Activated CD8-positive, alpha-beta T cell treated with anti-CD3 and anti-CD28 coated beads, Interleukin-2, amount 10 ng/mL, durations not matched to agents 7 days and 5 days (primary cell): ENCODE measurements at places on chromosomes 3 and 15. TPM values are rescaled to one million over a fixed set of nuclear protein-coding genes. Genes with fewer than 3 reads are reported as not detected.

The CYP11A1 gene
- total RNA-seq = not detected

The WDR93 gene
- not detected for total RNA-seq

The NUP210 gene
- 206 TPM for total RNA-seq

The DCBLD2 gene
- 1.2 TPM for total RNA-seq

The ZKSCAN7 gene
- 2.4 TPM for total RNA-seq

- DNase-seq = no peak
Observed at GRCh38 chr15:25796395-25796794, 66.7 kb downstream of the ATP10A start.

The RPL35A gene
- total RNA-seq = 876 TPM

DNA sequence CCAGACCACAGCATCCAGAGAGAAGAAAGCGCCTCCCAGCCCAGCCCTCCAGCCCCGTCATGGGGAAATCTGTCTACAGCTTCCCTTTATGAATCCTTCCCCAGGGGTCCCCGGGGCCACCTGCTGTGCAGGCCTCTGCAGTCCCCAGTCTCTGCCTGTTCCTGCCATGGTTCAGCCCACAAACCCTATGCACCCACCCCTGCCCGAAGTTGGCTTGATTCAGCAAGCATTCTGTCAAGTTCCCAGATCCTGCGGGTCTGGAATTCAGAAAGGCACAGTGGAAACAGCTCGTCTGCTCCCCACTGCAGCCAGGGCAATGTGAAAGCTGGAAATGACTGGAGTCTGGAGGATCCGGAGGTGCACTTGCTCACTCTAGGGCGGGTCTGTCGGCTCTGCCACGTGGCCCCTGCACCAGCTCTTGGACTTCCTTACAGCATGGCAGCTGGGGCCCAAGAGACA, 2.9 kb upstream of the OCA2 start:
- DNase-seq = no peak

DNA sequence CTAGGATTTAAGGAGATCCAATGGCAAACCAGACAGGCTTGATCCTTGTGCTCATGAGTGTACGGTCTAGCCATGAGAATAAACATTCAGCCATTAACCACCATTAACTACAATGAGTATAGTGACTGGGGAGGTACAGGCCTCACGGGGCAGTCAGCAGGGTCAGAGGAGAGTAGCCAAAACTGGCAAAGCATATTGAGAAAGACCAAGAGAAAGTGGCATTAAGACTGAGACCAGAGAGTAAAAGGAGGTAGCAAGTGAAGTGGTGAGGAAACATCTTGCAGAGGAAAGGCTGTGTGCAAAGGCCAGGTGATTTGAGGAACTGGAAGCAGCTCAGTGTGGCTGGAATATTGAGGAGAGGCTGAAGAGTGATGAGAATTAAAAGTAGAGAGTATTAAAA, 407.2 kb upstream of the LMCD1 start:
- no peak for DNase-seq

GRCh38 chr15:35566991-35567390, 21.0 kb upstream of the DPH6 start:
- no peak for DNase-seq

DNA sequence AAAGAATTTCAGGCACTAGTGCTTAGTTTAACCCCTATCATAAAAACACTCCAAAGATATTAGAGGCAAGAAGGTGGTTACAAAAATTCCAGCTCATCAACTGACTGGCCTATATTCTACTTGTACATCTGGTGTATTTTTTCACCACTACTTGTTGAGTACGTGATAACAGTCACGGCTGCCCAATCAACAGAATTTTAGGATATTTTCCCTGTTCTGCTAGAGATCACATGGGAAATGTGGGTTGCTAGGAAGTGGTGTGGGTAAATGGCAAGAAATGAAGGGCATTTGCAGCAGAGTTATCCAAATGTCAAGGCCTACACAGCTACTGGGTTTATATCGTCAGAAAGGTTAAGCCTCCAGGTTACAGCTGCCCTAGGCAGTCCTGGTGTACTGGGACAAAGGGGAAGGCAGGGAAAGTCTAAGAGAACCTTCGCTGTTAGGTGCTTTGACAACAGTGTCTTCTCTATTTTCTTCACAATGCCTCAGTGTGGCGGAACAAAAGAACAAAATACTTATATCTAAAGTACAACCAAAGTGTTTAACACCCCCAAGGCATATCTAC, 81.9 kb downstream of the FMN1 start:
- DNase-seq = no peak

DNA sequence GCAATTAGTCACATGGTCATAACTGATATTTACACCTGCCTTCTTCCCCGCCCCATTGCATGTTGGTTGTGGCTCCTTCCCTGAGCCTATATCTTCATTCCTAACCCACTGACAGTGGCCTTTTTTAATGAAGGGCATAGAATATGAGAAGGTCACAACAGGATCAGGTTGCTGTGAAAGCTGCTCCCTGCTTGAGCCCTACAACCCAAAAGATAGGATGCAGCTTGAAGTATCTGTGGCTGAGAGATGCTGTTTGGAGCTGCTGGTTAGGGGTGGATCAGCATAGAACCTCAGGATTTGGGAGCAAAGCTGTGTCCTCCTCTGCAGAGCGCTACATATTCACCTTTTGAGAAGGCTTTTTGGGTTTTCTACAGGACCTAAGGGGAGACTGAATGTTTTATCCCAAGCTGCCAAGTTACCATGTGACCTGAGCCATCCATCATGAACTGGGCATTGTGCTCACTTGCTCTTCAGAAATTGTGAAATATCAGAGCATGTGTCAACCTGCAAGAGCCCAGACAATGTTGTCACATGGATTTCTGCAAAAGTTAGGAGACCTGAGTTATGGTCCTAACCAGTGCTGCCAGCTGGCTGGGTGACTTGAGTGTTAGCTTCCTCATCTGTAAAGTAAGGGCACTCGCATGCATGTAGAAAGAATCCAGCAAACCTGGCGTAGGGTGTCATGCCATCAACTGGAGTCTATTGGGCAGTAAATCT, 49.8 kb upstream of the ARL8B start:
- DNase-seq = no peak

- no peak for DNase-seq
Observed at GRCh38 chr15:71055461-71055860, 59.8 kb upstream of the THSD4 start.

The GPR27 gene
- 0.40 TPM for total RNA-seq

The MAGEL2 gene
- total RNA-seq = not detected

- DNase-seq = no peak
Observed at GRCh38 chr15:64779024-64779423, 3.6 kb upstream of the RBPMS2 start.

The PLS1 gene
- total RNA-seq = 2.3 TPM

- peak; percentile 96 for DNase-seq
Observed at GRCh38 chr3:196081834-196082618, at the start of gene TFRC. TSS of gene TFRC (minus strand) at chr3:196082090. CDS start at chr3:196077099, 4,991 bp downstream.

- DNase-seq = no peak
Observed at GRCh38 chr3:66747261-66747660, 246.4 kb upstream of the LRIG1 start.

The CNBP gene
- total RNA-seq = 263 TPM

DNA sequence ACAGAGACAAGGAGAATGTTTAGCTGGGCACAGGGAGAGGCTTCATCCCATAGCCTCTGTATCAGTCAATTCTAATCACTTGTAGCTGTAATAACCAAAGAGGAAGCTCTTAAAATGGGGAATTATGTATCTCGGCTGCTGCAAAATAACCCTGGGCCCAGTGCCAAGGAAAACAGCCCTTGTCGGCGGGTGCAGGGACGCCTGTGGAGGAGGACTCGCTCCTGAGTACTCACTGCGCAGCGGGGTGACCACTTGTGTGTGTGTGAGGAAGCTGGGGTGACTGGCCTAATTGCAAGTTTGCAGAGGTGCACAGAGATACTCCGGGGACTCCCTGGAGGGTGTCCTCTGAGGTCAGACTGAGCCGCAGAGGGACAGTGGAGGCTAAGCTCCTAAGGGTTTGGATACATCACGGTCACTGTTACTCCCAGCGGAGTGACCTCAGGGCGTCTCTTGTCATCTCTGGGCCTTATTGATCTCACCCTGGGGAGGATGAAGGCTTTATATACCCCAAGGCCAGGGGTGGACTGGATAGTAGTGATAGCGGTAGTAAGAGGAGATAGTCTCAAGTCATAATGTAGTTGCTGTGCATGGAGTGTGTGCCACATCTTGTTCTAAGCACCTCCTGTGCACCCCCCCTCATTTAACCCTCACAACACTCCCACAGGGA, 37.2 kb downstream of the SLC6A6 start:
- DNase-seq = no peak

DNA sequence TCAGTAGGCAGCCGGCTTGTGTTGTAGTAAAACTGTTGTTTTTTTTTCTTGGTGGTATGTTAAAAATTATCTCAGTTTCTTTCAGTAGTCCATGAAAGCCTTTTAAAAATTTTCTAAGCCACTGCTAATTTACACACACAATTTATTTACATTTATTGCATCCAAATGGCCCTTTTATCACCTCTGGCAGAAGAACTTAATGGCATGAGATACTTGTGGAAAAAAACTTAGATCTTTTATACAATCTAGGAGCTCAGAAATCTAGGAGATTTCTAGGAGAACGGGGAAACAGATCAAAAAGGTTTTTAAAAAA, 1.4 kb downstream of the PPP2R3A start:
- no peak for DNase-seq

DNA sequence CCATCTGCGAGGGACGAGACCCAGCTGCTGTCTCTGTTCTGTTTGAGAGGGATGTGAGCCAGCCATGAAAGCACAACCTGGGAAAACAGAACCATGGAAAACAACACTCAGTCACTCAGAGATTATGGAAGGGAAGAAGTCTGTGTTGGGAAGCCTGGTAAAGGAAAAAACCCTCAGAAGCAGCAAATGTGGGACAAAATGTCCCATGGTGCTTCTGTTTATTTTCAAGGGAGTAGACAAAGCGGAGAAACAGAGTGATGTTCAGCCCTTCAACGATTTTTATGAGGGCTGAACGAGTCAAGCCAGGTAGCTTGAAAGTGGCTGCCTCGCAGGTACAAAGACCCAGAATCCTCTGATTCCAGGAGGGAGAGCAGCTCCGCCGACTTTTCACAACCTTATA, 59.3 kb downstream of the DCLK3 start:
- DNase-seq = no peak

DNA sequence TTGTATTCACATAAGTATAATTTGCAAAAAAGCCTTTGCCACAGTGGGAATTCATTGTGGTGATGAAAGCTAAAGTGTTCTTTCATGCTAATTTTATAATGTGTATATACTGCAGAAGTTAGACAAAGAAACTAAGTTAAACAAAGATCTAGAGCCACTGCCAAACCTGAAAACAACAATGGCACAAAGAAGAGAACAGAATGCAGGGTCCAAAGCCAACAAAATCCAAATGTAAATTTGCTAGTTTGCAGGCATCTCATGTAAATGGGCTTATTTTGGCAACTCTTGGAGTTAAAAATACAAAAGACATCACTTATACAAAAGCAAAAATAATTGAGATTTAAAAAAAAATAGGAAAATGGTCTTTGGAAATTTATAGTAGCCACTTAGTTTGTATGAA, 123.0 kb downstream of the TCF12 start:
- no peak for DNase-seq

- DNase-seq = peak; percentile 84
Observed at GRCh38 chr3:39267631-39268548, 11.9 kb downstream of the CX3CR1 start.

- no peak for DNase-seq
Observed at GRCh38 chr3:25191673-25192072, 236.4 kb upstream of the RARB start.

The LRRC57 gene
- 28.2 TPM for total RNA-seq

DNA sequence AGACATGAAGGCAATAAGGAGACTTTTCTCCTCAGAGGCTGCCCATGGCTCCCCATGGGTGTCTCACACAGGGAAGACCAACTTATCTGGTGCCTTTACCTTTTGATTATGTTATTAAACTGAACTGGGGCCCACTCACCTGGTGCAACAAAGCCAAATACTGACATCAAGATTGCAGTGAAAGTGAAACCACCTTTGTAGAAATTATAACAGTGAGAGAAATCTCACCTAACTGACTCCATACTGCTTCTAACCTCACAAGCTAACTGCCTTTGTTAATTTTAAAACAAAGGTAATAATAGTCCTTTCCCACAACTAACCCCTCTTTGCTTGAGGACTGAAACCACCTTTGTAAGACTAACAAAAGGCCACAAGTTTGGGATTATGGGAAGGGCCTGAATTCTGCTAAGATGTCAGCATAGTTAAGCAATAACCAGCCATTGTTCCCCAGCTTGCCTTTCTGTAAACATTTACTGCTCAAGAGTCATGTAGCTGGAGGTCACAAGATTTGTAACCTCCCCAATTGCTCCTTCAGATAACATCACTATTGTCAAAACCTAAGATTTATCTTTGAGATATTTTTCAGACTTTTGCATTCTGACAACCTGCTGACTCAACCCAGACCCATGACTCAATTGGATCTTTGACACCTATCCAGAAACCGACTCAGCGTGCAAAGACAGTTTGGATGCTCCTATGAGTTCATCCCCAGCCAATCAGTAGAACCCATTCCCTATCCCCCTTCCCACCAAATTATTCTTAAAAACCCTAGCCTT, 420.3 kb upstream of the CFAP20DC start:
- no peak for DNase-seq

DNA sequence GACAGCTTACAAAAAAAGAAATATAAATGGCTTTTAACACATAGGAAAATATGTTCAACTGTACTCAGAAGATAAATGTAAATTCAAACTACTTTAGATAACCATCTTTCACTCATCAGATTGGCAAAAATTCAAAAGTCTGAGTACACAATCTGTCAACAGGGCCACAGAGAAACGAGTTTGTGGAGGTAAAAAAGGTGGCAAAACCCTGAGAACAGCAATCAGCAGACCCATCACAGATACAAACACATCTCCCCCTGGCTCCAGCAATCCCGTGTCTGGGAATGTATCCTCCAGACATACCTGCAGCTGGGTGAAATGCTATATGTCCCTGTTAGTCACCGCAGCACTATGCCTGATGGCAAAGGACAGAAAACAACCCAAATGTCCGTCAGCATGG, 149.5 kb downstream of the OSBPL10 start:
- DNase-seq = no peak

GRCh38 chr3:125003369-125003853, 52.4 kb downstream of the HEG1 start:
- no peak for DNase-seq

GRCh38 chr3:188488801-188489200, 334.8 kb downstream of the LPP start:
- DNase-seq = no peak

The GOLGA6L26 gene
- not detected for total RNA-seq

GRCh38 chr15:99006146-99006545, 1.4 kb downstream of the PGPEP1L start:
- DNase-seq = no peak

- no peak for DNase-seq
Observed at GRCh38 chr3:195149292-195150030, 121.5 kb downstream of the XXYLT1 start.

- no peak for DNase-seq
Observed at GRCh38 chr15:66905954-66906353, 159.4 kb upstream of the SMAD3 start.

The TGM4 gene
- total RNA-seq = not detected

The CD200R1 gene
- total RNA-seq = 6.4 TPM

DNA sequence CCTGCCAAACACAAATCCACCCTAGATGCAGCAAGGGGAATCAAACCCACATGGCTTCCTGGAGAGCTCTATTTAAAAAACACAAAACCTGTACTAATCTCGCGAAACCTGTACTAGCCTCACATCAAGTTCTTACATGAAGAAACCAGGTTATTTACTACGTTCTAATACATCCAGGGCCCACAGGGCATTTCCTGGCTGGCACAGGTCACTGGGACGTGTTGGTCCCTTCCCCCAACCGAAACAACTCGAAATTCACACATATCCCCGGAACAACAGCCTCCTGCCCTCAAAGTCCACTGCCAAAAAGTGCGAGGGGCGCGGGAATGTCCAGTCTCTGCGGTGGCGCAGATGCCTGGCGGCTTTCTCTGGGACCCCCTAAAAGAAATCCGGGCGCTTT, 955 bp downstream of the CDCP1 start:
- DNase-seq = no peak
